ENCODE measurements at places on chromosomes 5 and 9. TPM values are rescaled to one million over a fixed set of nuclear protein-coding genes. Genes with fewer than 3 reads are reported as not detected.

The ZNF608 gene
- total RNA-seq = 6.7 TPM

The PCA3 gene
- total RNA-seq = not detected

The CCDC152 gene
- not detected for total RNA-seq

The COL15A1 gene
- 7.5 TPM for total RNA-seq

- no peak for ATAC-seq
These were observed 168.8 kb downstream of the DROSHA start for GRCh38 chr5:31362931-31363568.

GRCh38 chr9:522190-522589 lies 307.5 kb downstream of the DOCK8 start:
- no peak for ATAC-seq

Measured in esophagus mucosa (tissue), 1 donor.